NCI-H446 treated with DMSO at 0.1 percent for 48 hours (cell line): ENCODE measurements at places on chromosomes 2 and 18.

GRCh38 chr2:191155608-191156071, 4.8 kb upstream of the STAT4 start:
- peak; percentile 40 for DNase-seq

GRCh38 chr2:74639550-74639949, 8.6 kb downstream of the M1AP start:
- DNase-seq, result no peak

- peak; percentile 1 for DNase-seq
These were observed 568.3 kb downstream of the LRRTM4 start for GRCh38 chr2:76953733-76954347.

DNA sequence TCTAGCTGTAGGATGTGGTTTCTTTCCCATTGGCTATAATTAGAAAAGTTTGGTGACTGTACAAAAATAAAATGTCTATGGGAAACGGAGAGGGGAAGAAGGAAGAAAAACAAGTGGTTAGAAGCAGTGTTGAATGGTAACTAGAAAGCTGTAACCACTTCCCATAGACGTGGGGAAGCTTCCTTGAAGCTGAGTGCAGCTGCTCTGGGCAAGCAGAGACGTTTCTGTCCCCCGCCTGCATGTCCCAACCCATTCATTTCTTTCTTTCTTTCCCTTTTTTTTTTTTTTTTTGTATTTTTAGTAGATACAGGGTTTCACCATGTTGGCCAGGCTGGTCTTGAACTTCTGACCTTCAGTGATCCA, 367.8 kb upstream of the HS6ST1 start:
- no peak for DNase-seq

- no peak for DNase-seq
These were observed 246.6 kb upstream of the REG3G start for GRCh38 chr2:78778756-78779510.

GRCh38 chr2:52558265-52558664, 1209.3 kb upstream of the CHAC2 start:
- no peak for DNase-seq

DNA sequence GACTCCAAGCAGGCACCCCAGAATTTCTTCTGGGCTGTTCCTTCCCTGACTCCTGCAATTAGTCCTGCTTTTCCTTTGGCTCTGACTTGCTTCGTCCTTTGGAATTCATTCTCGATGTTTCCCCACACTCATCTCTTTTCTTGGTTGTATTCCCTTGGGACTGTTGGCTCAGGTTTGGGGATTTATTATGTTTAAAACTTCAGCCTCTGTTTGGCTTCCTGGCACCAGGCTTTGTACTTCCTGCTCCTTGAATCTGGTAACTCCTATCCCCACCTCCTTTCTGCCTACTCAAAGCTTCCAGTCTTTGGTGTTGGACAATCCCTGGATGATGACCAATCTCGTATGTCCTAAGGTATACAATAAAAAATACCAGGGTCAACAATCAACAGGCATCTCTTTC, 1.8 kb upstream of the KCNE4 start:
- DNase-seq, result no peak

DNA sequence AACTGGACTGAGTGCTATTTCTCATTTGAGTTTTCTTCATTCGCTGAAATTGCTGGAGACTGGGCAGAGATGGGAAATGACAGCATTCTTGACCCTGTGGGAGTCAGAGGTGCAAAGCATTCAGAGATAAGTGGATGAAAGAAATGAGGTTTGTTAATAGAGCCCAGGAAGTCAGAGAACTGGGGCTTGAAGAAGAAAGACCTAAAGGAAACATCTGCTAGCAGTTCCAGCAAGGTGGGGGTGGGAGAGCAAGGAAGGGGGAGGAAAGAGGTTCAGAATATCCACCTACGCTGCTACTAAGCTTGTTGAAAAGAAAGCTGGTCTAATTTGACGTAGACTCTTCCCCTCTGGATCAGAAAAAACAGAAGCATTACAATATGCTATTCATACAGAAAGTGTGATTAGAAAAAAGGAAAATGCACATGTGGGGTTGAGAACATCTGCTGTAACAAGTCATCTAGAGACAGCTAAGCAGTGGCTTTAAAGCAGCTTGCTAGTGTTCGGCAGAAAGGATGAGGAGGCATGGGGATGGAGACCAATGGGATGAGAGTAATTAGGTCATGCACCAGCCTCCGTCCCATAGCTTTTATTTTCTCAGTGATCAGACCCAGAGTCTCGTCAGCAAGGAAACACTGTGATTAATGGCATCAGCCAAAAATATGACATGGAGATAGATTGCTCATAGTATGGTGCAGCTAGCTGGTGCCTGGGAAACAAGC, 29.7 kb downstream of the NAB1 start:
- DNase-seq, result no peak

DNA sequence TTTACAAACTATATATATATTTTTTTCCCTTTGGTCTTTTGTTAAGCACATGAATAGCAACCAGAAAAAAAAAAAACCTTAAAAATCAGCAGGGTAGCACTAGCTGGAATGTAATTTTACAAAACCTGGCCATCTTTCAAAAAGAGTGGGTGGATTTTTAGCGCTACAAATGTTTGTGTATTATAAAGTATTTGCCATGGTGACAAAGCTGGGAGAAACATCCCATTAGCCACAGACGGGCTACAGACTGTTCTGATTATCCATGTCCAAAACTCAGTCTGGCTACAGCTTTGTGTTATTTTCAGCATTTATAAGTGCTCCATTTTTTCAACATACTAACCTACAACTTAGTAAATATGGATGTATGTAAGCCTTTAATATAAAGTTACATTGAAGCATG, 249.5 kb upstream of the TANK start:
- no peak for DNase-seq

DNA sequence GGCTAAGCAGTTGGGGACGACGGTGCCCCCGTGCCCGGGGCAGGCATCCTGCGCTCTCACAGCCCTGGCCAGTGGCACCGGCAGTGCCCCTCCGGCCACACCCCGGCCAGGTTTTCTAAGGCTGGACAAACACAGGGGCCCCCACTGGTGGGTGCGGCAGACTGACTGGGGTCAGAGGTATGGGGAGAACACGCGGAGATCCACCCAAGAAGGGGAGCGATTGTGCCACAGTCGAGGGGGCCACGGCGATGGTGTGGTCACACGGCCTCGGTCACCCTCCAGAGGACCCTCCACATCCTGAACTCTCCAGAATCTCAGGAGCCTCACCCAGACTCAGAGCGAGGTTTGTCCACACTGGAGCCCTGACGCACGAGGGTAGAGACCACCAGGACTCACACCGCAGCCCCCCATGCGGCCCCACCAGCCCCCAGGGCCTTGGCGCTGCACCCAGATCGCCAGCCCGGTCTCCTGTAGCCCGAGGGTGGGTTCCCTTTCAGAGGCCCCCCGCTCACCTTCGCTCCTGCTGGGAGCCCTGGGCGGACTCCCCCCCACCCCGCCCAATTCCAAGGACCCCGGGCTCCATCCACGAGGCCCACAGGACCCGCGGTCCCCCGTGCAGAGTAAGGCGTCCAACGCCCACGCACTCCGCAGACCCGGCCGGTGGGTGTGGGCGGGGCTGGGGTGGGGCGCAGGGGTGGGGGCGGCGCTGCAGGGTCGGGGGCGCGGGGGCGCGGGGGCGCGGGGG, 15.2 kb downstream of the PDCD1 start:
- DNase-seq, result no peak

- DNase-seq, result peak; percentile 23
These were observed 150.9 kb upstream of the REV1 start for GRCh38 chr2:99640635-99641151.

GRCh38 chr18:33745871-33746545, 168.0 kb downstream of the ASXL3 start:
- peak; percentile 60 for DNase-seq

DNA sequence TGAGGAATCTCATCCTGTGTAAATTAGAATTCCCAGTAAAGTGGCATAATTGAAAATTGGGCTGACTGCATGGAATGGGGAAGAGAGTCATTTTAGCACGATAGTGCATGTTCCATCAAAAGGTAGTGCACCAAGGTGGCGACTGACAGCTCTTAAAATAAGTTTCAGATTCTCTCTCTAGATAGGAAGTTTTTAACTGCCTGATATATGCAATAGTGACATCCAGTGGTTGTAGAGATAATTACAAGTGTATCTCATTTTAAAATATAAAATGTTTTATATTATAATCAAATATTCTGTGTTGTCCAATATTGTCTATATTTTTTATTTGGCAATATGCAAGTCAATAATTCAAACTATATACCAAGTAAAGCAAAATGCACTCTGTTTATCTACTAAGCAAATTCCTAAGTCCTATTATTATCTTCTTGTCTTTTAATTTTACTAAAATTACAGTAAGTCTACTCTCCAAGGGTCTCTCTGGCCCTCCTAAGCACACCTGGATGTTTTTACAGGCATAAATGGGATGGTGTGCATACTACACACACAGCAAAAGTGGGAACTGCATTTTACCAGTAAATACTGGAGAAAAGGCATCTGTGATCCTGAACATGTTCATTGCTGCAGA, 397.7 kb upstream of the HNRNPA3 start:
- DNase-seq, result no peak

DNA sequence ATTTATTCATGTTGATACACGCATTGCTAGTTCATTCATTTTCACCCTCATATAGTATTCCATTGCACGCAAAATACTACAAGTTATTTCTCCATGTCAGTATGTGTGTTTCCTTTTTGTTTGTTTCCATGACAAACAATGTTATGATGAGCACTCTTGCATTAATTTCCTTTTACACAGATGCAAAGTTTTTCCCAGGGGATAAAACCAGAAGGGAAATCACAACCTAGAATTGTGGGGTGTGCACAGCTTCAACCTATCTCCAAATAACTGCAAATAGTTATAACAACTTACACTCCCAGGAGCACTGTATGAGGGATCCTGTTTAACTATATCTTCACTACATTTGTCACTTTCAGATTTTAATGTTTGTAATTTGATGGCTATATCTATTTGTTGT, 87.1 kb downstream of the ANKRD44 start:
- DNase-seq, result no peak

GRCh38 chr2:51103205-51103604, 71.3 kb upstream of the NRXN1 start:
- DNase-seq, result no peak

GRCh38 chr2:133748007-133748700, 179.9 kb upstream of the NCKAP5 start:
- no peak for DNase-seq

DNA sequence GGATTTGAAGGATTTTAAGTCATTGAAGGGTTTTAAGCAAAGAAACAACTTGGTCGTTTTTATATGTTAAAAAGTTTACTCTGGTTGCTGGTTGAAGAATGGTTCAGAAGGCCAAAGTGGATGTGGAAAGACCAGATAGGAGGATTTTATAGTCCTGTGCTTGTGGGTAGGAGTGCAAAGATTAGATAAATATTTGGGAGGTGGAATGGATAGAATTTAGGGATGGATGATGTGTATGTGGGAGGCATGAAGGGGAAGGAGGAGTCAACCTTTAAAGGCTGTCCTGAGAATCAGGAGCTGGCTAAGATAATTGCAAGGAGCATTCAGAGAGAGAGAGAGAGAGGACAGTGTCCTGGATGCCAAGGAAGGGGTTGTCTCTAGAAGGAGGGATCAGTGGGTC, 190.1 kb upstream of the SPRED2 start:
- no peak for DNase-seq

DNA sequence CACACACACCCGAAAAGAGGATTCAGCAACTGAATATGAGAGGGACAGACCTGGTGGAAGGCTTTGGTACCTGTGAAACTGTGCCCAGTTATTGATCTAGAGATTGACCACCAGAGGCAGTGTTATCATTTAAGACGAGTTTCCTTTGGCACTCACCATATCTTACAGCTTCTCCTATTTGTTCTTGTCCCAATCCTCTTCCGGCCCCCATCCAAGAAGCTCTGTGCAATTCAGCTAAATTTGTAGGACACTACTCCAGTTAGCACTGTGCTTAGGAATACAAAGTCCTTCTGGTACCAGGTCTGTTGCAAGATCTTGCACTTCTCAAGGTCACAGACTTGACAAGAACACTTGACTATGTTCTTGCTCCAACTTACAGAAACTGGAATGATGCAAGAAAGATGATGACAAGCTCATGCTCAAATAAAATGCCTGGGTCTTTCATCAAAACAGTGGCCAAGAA, 177.7 kb downstream of the TMEM247 start:
- DNase-seq, result no peak

DNA sequence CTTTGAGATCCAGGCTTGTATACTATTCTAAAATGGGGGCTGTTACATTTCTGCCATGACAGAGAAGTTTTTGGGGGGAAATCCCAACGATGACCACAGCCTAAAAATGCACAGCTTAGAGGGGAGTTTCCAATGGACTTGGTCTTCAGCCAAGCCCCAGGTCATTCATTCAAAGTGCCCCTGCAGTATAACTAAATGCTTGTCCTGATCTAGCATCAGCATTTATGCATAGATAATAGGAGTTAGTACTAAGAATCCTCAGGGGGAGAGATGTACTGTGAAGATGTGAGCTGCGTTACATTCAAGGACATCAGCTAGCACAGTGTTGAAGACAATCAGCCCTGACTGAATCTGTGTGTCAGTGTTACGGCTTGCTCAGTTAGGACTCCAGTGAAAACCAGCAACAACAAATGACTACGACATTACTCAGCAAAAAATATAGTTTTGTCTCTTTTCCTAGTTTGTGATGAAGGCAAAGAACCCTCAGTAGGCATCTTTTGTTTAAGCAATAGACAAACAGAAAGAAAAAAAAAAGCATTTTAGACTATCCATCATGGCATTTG, 160.9 kb downstream of the ZEB2 start:
- no peak for DNase-seq

- DNase-seq, result no peak
These were observed 21.2 kb downstream of the CNTNAP5 start for GRCh38 chr2:124046332-124046731.
